ENCODE measurements at places on chromosomes 5 and 9.

- peak; percentile 64 for ATAC-seq
These were observed 207.3 kb downstream of the TMEM38B start for GRCh38 chr9:105901514-105902109.

DNA sequence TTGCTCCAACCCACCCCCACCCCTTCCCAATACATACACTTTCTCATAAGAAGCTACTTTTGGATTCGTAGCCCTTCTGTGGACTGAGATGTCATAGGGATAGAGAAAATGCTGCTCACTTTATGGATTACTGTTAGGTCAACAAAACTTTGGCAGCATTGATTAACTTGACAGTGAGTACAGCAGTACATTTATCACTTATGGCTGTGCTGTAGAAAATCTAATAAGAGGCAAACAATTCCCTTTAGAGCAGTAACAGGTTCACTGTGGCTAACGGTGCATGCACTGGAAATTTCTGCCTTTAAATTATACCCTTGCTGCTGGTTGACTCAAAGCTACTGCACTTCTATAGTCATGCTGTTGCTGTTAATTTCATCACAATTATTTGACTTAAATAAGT lies 59.2 kb downstream of the PPIC start:
- ATAC-seq: no peak

- ATAC-seq: no peak
These were observed 7.7 kb downstream of the SPINK9 start for GRCh38 chr5:148343046-148343407.

DNA sequence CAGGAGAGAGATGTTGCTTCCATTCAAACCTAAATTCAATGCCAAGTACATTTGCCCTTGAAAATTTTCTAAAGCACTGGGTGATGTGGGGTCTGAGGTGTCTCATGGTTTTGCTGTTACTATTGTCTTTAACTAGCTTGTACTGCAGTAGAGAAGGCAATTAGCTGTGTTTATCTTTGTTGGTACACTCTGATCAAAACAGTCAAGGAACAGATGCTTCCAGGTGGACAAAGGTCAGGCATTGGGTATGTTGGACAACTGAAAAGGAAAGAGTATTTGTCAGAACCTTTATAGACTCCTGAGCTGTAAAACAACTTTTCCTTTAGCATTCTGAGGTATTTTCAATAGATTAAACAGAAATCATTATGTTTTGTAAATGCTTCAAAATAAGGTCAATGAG lies 2228.7 kb upstream of the WWC1 start:
- ATAC-seq: no peak

DNA sequence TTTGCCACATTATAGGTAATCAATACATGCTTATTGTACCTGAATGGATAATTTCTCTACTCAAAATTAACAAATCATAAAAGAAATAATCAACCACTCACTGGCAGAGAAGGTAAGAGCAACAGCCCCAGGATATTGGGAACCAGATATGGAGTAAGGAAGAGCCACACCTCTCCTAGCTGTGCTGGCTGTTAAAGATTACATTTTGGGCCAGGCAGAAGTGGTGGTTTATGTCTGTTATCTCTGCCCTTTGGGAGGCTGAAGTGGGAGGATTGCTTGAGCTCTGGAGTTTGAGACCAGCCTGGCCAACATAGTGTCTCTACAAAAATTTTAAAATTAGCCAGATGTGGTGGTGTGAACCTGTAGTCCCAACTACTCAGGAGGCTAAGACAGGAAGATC lies 56.4 kb downstream of the BHMT start:
- no peak for ATAC-seq

DNA sequence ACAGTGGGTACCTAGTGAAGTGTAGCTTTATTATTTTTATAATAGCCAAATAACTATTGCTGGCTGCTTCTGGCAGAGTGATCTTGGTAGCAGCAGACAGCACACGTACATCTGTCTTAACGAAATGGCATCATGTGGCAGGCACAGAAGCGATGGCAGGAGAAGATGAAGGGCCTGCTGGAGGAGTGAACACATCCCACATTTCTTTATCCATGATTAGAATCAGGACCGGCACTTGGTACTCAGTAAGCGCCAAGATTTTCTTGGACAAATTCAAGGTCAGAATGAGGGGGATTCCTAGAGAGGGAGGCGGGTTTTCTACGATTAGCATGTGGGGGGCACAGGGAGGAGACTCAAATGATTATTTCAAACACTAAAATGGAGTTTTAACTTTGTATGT lies 23.0 kb upstream of the ZNF366 start:
- no peak for ATAC-seq

DNA sequence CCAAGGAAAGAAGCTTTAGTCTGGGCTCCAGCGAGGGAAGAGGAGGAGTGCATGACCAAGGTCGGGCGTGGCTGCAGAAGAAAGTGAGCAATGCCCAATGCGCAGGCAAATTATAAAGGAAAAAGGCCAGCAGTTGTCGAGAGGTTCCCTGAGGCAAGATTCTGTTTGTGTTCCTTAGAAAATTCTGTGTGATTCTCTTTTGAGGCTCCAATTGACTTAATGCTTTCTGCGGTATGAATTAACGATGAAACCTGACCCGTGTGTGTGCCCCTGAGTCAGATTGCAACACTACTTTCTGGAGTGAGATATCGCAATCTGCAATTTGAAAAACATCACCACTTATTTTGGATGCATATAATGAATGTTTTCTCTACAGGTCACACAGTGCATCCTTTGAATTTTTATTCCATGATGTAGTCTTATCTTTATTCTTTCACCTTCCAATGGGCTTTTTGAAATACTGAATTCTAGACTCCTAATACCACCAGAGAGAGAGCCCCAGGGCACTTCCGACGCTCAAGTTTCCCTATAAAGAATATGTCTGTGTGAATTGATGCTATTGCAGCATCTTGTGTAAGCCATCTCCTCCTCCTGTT lies 117.9 kb upstream of the IL6ST start:
- no peak for ATAC-seq

DNA sequence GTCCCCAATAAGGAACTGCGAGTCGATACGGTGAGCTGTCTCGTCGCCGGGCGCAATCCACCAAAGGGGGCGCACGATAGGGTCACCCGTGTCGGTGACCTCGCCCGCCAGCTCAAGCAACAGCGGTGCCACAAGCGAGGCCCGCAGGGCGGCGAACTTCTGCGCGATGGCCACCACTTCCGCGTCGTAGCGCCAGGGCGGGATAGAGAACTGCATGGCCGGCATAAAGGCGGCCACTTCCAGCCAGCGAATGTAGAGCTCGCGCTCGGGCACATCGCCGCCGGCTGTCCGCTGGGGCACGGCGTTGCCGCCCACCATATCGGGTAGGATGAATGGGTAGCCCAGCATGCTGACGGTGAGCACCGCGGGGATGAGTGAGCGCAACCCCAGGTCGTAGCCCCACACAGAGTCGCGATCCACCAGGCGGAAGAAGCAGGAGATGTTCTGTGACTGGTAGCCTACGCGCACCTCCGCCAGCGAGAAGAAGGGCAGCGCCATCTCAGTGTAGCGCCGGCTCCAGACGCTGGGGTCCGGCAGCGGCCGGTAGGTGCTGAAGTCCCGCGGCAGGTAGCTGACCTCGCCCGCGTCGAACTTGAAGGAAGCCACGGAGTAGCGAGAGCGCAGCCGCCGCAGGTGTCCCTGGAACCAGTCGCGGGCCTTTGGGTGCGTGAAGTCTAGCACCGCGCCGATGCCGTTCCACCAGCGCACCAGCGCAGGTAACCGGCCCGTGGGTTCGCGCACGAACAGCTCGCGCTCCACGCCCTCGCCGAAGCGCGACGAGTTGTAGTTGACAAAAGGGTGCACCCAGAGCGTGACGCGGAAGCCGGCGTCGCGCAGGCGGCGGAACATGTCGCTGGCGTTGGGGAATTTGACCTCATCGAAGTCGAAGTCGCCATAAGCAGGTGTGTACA lies 5.5 kb downstream of the MYORG start:
- peak; percentile 9 for ATAC-seq

DNA sequence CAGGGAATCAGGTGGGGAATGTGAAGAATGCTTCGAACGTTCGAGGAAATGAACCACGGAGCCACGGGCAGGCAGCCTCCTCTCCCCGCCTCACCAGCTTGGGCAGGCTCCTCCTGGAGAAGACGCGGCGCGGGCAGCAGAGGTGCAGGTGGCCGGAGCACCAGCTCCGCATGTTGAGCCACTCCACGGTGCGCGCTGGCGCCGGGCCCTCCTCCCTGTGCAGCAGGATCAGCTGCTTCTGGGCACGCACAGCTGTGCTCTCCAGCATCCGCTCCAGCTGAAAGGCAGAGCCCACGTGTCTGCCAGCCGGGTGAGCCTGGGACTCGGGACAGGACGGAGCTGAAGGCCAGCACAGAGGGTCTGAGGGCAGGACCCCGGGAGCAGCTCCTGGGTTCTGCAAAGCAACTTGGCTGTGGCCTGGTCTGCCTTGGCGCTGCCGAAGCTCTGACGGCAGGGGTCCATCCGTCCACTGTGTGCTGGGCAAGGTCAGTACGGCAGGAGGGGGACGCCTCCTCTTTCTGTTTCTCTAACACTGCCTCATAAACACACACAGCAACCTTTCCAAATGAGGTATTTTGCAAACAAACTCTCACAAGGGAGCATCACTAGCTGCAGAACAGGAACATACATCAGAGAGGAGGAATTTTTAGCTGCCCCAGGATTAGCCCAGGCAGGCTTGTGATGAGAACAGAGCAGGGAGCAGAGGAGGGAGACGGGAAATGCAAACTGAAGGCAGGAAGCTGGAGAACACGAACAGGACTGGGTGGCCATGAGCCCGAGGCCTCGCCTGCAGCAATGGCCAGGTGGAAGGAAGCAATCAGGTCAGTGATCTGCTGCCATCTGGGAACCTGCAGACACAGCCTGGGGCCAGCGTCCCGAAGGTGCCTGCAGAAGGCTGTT lies 20.1 kb upstream of the NSMF start:
- no peak for ATAC-seq

DNA sequence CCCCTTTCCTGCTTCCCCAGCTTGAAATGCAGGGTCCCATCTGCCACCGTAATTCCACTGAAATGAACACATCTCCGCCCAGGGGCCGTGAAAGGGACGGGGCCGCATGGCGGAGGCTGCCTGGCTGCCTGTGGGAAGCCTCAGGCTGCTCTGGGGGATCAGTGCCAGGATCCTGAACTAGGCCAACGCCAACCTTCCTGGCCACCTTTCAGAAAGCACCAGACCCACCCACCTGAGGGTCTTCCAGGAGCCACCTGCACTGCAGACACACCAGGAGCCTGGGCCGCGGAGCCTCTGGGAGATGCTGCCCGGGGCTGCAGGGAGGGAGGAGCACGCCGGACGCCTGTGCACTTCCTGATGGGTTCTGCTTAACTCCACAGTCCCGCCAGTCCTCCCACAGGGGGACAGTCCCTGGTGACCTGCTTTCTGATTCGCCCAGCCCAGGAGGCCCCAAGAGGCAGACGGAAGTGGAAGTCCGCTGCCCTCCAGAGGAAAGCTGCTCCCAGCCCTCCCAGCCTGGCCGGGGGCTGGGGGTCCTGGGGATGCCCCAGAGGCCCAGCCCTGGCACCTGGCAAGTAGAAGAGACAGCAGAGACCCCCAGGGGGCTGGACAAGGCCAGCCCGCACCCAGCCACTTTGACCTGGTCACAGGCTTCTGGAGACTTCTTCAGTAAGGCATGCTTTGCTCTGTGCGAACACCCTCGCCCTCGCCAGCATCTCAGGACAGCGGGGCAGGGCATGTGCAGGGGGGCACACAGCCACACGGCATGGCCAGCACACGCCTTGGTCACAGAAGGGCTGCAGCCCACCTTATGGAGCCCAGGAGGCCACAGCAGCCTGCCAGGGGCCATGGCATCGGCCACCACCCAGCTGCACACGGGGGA lies at the start of gene CARD9:
CARD9 (minus strand) TSS at position 370 of the 883 bp plus-strand sequence. CDS start 1,591 bp downstream, outside the sequence.
- peak; percentile 58 for ATAC-seq

- peak; percentile 53 for ATAC-seq
These were observed 41.4 kb downstream of the SYK start for GRCh38 chr9:90842996-90843395.

DNA sequence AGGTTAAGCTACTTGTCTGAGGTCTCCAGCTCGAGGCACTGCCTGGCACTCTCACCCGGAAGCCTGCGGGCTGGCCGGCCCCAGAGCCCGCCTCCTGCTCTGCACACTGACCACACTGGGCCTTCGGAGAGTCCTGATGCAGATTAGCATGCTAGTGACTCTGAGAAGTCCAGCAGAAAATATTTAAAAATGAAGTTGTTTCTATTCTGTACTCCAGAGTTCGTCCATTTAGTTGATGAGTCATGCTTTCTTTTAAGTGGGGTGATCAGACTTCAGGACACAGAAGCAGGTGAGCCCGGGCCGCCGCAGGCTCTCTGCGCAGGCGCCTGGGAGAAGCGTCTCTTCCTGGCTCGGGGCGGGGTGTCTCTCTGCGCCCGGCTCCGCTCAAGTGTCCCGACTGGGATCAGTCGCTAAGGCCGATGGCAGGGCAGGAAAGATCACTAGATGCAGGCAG lies 32.5 kb downstream of the FAM240B start:
- ATAC-seq: peak; percentile 38

DNA sequence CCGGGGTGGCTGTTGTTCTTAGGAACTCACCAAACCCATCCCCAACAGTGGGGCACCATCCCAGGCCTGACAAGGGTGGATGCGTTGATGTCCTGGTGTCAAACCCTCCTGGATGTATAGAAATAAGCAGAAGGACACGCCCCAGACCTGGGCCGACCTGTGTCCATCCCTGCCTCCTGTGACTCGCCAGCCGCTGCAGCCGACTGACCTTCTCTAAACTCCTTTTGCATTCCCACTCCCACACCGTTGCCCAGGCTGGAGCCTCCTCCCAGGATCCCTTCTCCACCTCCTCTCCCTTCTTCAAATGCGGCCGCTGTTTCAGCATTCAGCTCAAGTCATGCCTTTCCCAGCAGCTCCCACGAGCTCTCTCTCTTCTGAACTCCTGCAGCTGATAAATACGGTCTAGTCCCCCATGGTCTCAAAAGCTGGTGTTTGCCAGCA lies 213.2 kb upstream of the IER5L start:
- ATAC-seq: no peak

DNA sequence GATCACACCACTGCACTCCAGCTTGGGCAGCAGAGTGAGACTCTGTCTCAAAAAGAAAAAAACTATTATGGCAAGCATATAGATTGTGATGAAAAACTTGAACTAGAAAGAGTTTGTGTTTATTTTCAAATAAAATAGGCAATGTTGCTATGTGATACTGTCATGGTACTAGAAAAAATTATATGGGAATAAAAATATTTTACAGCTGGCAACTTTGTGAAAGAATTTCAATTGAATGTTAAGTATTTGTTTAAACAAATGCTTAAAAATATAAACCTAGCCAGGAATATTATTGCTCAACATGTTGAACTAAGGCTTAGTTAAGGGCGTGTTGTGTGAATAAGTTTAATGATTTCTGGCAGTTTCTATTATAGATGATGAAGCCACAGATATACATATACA lies 31.7 kb downstream of the HSDL2 start:
- no peak for ATAC-seq

GRCh38 chr9:76562511-76562911 lies 103.5 kb downstream of the GCNT1 start:
- peak; percentile 77 for ATAC-seq

DNA sequence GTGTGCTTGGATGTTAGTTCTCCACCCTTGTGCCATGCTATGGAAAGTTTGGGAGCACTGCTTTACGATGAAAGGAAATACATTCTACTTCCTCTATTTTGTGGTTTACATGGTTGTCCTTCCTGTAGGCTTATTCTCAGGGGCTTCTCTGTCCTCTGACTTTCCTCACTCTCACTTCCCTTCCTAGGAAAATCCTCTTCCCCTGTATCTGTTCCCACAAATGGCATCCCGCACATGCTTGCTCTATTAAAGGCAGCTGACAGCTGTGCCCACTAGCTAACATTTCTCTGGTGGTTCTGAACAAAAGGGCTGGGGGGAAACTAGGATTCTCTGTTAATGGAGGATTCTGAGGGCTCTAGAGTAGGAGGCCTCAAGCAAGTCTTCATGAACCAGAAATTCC lies 52.4 kb downstream of the FAM170A start:
- ATAC-seq: no peak
